ENCODE measurements at places on chromosomes 13 and 19.
A peak's percentile ranks its signal among the peaks of the same experiment; 100 is the strongest.

DNA sequence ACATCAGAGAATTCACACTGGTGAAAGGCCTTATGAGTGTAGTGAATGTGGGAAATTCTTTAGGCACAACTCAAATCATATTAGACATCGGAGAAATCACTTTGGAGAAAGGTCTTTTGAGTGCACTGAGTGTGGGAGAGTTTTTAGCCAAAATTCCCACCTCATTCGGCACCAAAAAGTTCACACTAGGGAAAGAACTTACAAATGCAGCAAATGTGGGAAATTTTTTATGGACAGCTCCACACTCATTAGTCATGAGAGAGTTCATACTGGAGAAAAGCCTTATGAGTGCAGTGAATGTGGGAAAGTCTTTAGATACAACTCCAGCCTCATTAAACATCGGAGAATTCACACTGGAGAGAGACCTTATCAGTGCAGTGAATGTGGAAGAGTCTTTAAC, 10.1 kb downstream of the ZNF17 start:
- DNase-seq: no peak

DNA sequence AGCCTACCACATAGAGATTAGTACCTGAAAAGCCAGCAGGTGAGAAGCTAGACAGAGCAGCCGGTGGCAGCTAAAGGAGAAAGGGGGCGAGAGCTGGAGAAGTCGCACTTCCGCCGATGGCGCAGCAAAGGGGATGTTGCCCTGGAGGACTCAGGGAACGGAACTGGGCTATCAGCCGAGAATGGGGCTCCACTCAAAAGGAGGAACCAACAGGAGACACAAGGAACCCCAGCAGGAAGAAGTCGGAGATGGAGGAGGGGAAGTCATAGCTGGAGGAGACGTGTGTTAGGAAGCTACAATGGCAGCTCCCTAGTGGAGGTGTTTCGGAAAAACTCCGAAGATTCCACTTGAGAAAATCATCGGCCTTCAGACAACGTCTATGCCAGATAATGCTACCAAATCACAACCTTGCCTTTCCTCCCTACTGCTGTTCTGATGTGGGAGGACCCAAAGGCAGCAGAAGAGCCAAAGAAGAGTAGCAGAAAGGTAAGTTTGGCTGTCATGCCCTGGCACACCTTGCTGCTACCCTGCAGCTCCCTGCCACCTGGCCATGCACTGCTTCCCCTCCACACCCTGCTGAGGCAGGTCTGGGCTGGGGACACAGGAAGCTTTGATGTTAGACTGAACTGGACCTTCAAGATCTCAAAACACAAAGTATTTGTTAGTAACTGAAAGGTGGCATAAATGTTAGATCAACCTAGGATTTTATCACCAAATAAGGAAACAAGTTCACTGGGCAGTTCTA, 127.9 kb downstream of the DLEU7 start:
- DNase-seq: no peak

- DNase-seq: no peak
Measured at GRCh38 chr19:49851456-49852259, 699 bp downstream of the PTOV1 start.

DNA sequence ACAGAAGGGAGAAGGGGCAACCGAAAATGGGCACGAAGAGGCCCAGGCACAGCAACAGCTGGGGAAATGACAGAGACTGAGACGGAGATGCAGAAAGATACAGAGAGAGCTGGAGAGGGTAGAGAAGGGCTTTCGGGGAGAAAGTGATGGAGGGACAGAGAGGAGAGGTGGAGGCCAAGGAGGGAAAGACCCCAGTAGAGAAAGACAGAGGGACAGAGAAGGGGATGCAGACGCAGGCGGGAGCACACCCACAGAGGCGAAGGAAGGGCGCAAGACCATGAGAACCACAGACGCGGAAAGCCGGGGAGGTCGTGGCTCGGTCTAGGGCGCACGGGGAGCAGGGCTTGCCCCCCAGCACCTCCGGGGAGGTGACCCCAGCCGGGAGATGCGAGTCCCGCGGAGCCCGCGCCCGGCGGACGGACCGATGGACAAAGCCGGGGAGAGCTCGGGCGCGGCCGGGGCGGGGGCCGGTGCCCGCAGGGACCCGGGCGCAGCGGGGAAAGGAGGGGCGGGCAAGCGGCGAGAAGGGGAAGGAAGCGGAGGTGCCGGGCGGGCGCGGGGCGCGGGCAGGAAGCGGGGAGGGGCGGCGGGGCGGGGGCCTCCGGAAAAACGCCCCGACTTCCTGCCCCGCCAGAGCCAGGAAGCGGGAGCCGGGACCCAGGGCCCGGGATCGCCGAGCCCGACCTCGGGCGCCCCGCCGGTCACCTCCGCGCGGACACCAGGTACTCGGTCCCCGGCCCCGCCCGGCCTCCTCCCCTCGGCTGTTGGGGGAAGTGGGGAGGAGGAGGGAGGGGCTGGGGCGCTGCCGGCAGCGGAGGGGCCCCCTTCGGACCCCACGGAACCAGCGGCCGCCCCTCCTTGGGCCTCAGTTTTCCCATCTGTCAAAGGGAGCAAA, at the start of gene ARHGEF1:
TSS of gene ARHGEF1 (plus strand) at position 617 of the 895 bp plus-strand sequence. CDS start 4,899 bp downstream, outside the sequence.
- DNase-seq: peak; percentile 40
